Right hindlimb (tissue), 1 donor: ENCODE measurements at places on chromosomes 12 and 14.
A peak's percentile ranks its signal among the peaks of the same experiment; 100 is the strongest.

DNA sequence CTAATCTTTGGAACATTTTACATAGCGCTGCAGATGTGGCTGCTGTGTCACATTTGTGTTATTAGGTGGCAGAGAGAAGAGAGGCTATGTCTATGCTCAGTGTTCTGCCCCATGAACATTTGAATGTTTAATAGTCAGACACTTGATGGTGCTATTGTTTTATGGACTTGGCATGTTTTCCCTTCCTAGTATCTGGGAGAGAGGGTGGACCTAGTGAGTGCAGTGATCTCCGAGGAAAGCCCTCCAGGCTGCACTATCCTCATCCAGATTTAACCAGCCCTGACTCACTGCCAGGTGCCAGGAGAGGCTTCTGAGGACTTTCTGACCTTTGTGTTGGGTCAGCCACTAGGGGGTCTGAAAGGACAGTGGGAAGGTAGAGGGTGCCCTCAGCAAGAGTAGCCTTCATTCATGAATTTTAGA, 24.3 kb downstream of the ZFC3H1 start:
- no peak for DNase-seq

GRCh38 chr12:25629341-25629740, 76.3 kb upstream of the LMNTD1 start:
- DNase-seq, result no peak

GRCh38 chr12:31119192-31119802, 45.6 kb downstream of the DDX11 start:
- no peak for DNase-seq

DNA sequence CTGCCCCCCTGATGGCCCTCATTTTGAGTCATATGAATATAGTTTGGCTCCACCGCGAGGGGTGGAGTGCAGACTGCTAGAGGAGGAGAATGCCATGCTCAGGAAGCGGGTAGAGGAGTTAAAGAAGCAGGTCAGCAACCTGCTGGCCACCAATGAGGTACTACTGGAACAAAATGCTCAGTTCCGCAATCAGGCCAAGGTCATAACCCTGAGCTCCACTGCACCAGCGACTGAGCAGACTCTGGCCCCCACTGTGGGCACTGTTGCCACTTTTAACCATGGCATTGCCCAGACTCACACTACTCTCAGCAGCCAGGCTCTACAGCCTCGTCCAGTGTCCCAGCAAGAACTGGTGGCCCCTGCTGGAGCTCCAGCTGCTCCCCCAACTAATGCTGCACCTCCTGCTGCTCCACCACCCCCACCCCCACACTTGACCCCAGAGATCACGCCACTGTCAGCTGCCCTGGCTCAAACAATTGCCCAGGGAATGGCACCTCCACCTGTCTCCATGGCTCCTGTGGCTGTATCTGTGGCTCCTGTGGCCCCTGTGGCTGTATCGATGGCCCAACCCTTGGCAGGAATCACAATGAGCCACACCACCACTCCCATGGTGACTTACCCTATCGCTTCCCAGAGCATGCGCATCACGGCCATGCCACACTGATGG, 3.3 kb downstream of the ZC3H10 start:
- no peak for DNase-seq

GRCh38 chr12:52379536-52379935, 5.9 kb downstream of the KRT84 start:
- no peak for DNase-seq

GRCh38 chr12:19140381-19141236, 11.1 kb downstream of the PLEKHA5 start:
- DNase-seq, result no peak

DNA sequence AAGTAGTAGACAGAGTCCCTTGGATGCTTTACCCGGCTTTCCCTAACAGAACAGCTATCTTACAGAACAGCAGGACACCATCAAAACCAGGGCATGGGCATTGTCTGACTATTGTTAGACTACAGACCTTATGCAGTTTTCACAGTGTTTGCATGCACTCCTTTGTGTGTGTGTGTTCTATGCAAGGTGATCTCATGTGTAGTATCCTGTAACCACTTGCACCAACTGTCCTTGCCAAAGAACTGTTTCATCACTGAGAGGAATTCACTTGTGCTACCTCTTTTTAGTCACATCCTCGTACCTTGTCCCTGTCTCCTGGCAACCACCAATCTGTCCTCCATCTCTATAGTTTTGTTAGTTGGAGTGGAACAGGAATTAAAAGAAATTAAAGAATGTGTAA, 183.6 kb upstream of the PZP start:
- no peak for DNase-seq

GRCh38 chr14:89292579-89293313, 124.3 kb downstream of the FOXN3 start:
- DNase-seq, result no peak

DNA sequence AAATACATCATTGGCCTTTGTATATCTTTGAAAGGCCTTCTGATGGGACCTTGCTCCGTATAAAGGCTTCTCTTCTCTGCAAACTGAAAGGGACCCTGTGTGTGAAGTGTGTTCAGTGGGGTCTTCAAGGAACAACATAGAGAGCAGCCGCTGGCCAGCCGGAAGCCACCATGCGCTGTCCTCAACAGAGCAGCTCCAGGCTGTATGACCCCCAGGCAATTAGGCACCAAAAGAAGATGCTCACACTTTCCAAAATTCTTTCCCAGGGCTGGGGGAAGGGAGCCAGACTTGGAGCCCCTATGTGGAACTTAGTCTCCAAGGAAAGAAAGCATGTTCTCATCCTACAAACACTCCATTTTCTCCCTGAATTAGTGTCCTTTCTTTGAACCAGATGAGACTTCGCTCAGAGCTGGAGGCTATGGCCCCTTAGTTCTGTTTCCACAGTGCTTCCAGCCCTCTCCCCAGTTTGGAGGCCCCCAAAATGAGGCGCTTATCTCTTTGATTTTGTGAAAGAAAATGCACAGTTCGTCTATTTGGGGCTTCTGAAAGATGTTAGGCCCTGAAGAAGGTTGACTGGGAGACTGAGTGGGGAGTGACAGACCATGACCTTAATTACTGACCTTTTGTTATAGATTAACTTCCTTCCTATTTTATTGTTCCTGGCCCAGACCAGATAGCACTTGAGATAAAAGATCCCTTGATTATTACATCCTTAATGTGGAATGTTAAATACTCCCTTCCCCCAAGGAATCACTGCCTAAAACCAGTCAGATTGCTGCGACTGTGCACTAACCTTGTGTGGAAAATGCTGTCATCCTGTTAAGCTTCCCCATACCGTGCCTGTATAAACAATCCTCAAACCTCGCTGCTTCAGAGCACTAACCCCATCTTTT, 128.3 kb upstream of the FGD4 start:
- peak; percentile 27 for DNase-seq

GRCh38 chr12:93154753-93155480, 222.8 kb upstream of the NUDT4 start:
- no peak for DNase-seq

GRCh38 chr14:58947814-58948445, 240.5 kb upstream of the DAAM1 start:
- peak; percentile 89 for DNase-seq

- no peak for DNase-seq
Observed at GRCh38 chr12:47954058-47954457, 9.3 kb upstream of the TMEM106C start.

- DNase-seq, result no peak
Observed at GRCh38 chr12:14995583-14996425, 23.0 kb downstream of the PDE6H start.

DNA sequence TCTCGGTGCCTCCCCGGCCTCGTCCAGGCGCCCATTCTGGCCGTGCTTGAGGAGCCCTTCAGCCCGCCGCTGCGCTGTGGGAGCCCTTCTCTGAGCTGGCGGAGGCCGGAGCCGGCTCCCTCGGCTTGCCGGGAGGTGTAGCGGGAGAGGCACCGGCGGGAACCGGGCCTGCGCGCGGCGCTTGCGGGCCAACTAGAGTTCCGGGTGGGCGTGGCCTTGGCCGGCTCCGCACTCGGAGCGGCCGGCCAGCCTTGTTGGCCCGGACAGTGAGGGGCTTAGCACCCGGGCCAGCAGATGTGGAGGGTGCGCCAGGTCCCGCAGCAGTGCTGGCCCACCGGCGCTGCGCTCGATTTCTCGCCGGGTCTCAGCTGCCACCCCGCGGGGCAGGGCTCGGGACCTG, 168.7 kb upstream of the RPL10L start:
- no peak for DNase-seq

DNA sequence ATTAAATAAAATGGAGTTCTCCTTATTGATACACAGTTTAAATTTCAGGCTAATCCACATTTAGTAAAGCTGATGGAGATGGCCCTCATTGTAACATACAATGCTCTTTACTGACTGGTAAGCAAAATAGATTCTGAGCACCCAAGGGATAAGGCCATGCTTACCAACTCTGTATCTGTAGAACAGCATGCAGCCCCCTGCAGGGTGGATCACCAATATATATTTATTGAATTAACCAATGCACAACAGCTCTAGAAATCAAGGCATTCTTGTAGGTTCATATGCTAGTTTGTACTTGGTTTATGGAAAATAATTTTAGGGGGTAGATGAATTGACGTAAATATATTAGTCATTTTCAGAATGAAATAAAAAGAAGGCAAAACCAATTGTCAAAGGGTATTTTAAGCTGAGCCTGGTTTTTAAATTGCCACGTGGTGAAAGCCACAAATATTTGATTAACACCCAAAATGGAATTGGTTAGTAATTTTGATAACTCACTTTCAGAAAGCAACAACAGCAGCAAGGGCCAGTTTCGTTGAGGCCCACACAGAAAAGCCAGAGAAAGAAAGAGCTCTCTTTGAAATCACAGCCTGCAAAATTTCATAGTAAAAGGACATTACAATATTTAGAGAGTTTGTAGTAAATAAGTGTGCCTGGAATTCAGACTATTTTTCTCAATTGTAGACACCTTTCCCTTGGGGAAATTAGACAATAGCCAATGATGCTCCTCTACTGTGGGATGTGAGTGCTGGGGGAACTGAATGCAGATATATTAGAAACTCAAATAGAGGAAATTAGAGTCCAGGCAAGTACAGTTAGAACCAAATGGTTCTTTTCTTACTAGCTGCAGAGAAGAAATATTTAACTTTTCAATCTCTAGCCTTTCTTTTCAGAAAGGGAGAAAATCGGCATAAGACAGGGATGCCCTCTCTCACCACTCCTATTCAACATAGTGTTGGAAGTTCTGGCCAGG, 216.2 kb upstream of the ABCD2 start:
- DNase-seq, result no peak

GRCh38 chr12:65454115-65454787, 175.8 kb downstream of the MSRB3 start:
- DNase-seq, result no peak

- DNase-seq, result no peak
Observed at GRCh38 chr12:53200107-53200457, 7.0 kb downstream of the ITGB7 start.

DNA sequence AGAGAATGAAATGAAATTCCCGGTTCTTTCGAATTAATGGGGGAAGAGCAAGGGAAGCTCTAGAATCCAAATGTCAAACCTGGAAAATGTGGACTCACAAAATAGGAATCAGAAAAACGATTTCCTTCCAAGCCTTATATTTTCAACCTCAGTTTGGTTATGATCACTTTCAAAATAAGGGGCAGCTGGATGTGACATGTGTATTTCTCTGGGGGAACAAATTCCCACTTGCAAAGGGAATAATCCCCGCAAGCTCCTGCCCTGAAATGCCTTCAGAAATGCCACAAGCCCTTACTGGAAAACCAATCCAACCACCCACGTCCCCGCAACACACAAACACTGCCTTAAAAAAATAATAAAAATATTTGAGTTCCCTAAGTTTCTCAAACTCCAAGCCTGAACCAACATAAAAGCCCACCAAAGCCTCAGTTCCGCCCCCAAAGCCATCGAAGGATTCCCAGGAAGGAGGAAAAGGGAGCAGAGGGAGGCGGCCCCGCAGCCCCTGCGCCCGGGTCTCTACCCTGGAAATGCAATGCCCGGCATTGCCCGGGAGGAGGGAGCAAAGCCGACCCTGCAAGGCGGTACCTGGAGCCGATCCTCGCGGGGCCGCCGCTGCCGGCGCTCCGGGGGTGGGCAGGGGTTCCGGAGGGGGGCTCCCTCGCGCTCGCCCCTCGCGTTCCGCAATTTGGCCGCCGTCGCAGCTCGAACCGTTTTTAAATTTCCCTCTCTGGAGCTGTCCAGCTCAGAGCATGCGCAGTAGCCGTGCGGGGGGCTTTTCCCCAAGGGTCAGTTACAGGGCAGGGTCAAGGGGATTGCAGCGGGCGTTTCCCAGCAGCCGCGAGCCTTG, at the start of gene FOXN4:
TSS of gene FOXN4 (minus strand) at position 751 of the 847 bp plus-strand sequence. CDS start 963 bp downstream, outside the sequence.
- no peak for DNase-seq

GRCh38 chr12:2242216-2242615, 189.4 kb downstream of the CACNA1C start:
- peak; percentile 6 for DNase-seq

DNA sequence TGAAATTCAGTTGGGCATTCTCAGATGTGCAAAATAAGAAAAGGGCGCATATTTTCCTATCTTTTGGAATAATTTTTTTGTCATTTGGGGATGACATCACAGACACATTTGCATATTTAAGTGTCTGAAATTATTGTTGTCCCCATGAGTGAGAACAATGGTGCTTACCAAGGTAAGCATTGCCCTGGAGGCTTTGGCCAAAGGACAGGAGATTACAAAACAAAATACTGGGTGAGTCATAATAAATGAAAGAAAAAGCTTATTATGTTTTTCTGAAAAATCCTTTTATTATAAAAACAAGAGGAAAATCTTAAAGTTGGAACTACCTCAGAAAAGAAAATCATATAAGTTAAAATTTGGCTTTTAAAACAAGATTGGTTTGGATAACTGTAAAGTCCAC, 254.9 kb downstream of the BTG1 start:
- DNase-seq, result no peak

DNA sequence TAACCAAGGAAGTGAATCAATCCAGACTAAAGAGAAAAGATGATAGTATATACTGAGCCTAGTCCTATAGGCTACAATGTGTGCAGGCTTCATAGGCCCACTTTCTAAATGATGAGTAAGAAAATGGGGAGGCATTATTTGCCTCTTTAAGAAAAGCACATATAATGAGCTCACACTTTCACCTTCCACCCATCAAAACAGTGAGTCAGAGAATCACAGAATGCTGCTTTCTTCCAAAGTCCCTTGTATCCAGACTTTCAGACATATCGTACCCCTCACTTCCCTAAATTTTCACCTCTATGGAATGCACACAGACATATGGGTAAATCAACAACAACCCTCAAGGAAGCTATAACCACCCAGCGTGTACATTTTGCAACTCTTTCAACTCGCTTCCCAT, 286.4 kb upstream of the PRKD1 start:
- no peak for DNase-seq

DNA sequence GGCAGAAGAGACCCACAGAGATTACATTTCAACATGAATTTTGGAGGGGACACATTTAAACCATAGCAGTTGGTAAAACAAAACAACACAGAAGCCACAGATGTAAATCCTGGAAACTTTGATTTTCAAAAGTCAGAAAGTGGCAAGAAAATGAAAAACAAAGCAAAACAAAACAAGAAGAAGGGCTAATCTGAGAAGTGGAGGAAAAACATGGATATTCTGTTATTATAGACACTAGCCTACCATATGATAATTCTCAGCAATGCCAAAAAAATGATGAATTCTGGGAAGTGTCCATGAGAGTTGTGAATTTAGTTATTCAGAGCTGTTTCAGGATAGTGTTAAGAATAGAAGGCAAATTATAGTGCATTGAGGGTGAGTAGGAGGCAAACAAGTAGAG, 192.3 kb downstream of the TRHDE start:
- no peak for DNase-seq

GRCh38 chr14:100546051-100546443, 41.2 kb downstream of the BEGAIN start:
- no peak for DNase-seq
